ENCODE measurements at places on chromosomes 4 and X.

GRCh38 chr4:159871141-159871540, 768.3 kb downstream of the RAPGEF2 start:
- DNase-seq = no peak

GRCh38 chr4:185945252-185945651, 123.7 kb upstream of the TLR3 start:
- no peak for DNase-seq

DNA sequence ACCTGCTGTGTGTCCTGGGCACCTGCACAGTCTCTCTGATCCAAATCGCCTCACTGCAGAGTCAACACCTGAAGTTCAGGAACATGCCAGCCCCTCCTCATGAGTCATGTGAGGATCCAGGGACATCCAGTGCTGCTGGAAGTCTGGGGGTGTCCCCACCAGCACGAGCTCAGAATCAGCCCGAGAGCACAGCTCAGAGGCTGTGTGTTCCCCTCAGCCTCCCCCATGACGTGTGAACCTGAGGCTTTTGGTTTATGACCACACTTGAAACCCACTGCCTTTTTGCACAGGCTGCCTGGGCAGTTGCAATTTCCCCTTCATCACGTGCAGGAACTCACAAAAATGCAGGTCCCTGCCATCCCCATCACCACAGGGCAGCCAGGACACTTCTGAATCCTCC, 47.1 kb downstream of the PPP2R2C start:
- no peak for DNase-seq

DNA sequence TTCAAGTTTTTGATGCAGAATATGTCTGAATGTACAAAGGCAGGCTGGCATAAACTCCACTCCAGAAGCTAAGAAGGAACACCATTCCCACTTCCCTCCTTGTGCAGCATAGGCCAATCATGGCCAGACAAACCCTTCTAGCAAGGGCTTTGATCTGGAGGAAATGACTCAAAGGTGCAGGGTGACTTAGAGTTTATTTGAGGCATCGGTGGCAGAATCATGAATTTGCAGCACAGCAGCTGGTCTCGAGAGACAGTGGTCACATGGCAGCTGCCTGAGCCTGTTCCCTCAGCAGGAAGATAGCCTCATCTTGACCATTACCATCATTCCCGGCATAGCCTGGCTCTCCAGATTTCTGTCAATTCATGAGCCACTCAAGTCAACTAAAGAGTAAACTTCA, 154.5 kb downstream of the ATP10D start:
- no peak for DNase-seq

DNA sequence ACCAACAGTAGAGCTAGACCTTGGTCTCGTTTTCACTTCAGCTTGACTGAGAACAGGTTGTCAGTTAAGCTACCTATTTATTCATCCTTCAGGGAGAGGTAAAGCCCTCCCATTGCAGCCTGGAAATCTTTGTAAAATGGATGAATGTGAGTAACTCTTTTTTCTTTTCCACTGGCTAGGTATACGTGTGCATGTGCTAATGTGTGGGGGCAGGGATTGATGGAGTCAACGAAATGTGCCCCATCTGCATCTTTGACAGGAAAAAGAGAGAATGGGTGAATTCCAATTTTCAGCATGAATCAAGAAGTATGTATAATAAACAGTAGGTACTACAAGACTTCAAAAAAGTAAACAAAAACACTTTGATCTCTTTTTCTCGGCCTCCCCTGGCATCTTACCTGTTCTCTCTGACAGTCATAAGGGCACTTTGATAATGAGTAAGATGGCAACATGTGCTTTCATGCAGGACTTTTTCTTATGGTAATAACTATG, at the start of gene IL21:
IL21 (minus strand) TSS at position 51 of the 492 bp plus-strand sequence. CDS start 55 bp downstream, outside the sequence.
- DNase-seq = no peak

DNA sequence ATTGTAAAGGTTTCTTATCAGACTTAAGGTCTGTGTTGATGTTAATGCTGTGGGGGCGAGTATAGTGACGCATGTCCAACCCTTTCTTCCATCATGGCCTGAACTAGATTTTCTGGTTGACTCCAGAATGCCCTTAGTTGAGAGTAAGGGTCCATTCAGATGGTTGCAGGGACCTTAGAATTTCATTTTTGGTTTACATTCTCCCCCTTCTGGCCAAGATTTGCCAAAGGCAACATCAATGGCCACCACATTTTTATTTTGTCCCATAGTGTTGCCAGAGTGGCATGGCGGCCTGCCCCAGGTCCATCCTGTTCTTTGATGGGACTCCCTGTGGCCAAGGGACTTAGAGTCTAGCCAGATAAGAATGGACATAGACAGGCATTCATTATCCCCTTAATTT, 368.5 kb downstream of the GPM6A start:
- DNase-seq = no peak

DNA sequence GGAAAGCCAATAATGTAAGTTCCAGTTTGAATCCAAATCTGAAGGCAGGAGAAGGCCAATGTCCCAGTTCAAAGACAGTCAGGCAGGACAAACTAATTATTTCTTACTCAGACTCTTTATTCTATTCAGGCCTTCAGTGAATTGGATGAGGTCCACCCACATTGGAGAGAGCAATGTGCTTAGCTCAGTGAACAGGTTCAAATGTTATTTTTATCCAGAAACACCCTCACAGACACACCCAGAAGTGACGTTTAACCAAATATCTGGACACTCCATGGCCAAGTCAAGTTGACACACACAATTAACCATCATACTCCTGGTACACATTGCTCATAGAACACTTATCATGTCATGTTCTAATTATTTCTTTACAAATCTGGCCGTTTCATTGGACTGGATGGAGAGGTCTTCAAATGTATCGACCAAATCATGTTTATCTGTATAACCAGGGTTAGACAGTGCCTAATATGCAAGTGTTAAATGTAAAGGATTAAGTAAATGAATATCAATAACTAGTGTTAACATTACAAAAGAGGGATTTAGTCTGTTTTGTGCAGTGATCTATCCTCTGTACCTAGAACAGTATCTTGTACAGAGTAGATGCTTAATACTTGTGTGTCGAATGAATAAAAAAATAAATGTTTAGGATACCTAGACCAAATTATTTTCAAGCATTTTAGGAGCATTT, 27.1 kb upstream of the XK start:
- DNase-seq = no peak

- no peak for DNase-seq
Measured at GRCh38 chr4:23956601-23957364, 66.9 kb upstream of the PPARGC1A start.

DNA sequence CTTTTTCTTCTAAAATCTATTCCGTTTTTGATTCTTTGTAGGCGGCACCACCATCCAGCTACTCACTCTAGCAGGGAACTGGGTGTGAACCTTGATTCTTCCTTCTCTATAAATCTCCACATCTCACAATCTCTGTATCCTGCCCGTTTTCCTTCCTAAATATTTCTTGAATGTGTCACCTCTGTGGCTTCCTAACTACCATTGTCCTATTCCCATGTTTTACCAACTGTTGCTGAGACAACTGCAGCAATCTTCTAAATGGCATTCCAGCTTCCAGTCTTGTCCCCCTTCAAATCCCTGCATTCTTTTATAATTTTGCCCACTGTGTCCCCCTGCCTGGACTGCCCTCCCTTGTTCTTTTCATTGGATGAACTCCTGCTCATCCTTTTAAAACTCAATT, 641.3 kb downstream of the RPA4 start:
- DNase-seq = no peak

GRCh38 chr4:86831262-86832130, 17.7 kb downstream of the SLC10A6 start:
- no peak for DNase-seq

GRCh38 chr4:31349907-31350306, 629.7 kb downstream of the PCDH7 start:
- DNase-seq = no peak

DNA sequence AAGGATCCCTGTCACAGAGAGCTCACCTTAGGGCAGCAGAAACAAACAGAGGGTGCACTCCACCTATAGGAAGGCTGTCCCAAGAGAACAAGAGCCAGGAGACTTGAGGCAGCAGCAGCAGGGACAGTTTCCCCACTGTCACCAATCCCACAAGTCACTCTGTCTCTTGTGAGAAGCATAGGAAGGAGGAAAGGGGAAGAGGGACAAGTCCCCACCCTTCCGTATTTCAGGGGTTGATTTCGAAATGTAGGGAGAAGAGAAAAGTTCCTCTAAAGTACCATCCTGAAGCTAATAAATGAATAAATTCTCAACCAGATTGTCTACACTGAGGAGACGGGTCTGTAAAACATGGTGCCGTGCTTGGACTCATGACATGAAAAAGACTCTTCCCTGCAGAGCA, 9.5 kb upstream of the TLR8 start:
- DNase-seq = no peak

DNA sequence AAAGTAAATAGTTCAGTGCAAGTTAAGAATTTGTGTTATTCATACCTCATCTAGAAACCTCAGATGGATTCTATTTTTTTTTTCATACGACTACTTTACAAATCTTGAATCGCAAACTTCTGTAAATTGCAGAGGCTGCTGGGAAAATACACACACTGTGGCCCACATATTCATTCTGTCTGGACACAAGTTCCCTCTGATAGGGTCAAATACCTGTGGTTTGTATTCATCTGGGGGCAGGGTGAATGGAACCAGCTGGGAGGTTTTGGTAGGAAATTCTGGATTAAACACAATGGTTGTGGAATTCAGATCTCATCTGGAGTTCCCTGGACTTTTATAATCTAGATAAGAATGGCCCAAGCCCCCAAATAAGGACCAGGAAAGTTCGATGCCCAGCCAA, 56.2 kb downstream of the SPATA18 start:
- no peak for DNase-seq

- no peak for DNase-seq
Measured at GRCh38 chrX:3592184-3592583, 121.3 kb downstream of the PRKX start.

DNA sequence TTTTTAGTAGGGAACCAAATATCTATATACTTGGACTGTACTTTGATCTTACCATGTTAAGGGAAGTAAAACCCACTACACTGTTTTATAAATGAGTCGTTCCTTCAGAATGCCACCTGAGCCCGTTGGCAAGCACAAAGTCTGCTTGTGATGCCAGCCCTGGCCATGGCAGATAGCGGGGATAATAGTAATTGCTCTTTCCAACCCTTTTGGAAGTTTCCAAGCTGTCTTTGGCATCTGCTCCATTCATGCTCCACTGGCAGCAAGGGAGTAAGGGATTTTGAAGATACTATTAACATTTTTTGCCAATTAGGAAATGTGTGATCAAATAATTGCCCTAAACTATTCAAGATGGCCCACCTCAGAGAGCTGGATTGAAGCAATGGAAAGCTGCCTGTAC, 689.2 kb upstream of the SLIT2 start:
- DNase-seq = no peak

DNA sequence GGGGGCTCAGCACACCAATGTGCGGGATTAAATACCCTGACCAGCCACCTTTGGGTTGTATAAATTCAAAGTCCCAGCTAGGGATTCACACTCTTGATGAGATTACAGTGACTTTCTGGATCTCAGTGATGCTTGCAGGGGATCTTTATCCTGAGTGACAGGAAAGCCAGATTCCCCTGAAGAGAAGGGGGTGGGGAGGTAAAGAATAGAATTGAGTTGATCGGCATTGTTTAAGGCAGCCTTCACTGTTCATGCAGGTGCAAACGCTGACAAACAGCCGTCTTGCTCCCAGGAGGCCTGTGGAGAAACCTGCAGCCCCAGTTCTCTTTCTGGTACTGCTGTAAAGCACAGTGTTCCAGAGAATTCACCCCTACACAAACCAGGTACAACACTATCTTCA, 19.0 kb downstream of the CXXC4 start:
- DNase-seq = no peak

DNA sequence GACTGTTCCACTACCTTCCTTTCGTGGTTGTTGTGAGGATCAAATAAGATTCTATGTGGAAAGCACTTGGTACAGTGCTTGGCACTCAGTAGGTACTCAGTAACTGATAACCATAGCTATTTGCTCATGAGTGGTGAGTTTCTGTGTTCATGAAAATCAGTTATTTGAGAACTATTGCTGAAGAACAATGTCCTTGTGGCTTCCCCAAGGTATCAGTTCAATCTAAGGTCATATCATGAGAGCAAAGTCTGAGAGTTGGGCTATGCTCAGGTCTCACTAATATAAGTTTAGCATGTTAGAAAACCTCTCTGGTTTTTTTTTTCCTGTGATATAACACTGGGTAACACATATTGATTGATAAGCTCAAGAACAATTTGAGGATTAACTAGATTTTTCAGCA, 147.8 kb downstream of the GRIA3 start:
- DNase-seq = no peak

DNA sequence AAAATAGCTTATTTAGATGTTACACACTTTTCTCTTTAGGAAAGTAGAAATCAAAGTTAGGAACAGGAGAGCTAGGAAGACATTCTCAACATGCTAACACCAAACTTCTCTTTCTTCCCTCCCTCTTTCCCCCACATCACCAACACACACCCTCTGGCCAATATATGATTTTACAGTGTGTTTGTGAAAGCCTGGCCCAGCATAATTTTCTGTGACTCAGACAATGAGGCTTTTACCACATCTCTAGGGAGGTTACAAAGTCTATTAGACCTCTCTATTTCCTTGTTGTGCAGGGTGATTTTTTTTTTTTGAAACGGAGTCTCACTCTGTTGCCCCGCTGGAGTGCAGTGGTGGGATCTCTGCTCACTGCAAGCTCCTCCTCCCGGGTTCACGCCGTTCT, 189.9 kb downstream of the AASDH start:
- DNase-seq = no peak

DNA sequence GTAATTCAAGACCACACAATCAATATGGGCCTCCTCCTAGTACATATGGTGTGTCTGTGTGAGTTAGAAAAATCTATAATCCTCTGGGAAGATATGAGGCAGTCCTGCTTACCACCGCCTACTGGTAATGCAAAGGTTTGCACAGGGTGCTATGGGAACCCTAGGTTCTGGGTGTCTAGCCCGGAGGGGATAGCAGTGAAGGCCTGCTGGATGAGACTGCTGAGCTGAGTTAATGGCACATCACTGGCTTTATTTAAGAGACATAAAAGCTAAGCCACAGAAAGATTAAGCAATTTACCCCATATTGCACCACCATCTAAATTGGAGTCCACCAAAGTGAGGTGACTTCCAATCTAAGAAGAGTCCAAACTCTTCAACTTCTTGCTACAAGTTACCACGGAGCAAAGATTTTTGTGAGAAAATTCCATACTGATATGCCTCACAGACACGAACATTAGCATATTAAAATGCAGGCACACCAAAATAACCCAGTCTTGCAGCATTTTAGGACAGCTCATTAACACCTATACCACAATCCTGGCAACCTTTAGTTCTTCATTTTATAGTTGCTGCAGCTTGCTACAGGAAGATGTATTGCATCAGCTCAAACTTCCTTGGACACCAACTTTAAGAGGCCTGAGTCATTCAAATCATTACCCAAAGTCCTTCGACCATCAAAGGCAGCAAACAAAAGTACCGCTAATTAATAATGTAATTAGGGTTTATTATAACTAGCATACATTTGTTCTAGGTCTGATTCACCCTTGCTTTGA, 13.7 kb downstream of the DGKK start:
- DNase-seq = no peak

DNA sequence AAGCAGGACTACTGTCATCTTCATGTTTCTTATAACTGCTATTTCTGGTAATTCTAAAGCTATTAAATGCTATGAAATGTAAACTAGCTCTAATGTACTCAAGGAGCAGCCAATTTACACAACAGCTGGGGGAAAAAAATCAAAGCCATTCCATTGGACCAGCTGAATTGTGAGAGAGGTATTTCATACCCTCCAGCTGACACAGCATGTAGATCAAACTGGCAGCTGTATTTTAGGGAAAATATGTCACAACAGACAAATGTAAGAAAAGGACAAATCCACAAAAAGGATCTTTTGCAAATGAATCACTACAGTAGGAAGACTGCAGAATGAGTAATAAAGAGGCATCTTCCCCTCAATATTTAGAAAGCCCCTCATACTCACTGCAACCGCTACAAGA, 65.2 kb upstream of the FAM47B start:
- no peak for DNase-seq
